Heart right ventricle (tissue), 16 donors: ENCODE measurements at places on chromosomes 3 and 15. TPM values are rescaled to one million over a fixed set of nuclear protein-coding genes. Genes with fewer than 3 reads are reported as not detected.

Gene GOLGA6L10
- 0.62 TPM for total RNA-seq

GRCh38 chr3:170178651-170179050 lies 2.9 kb downstream of the PHC3 start:
- no peak for DNase-seq

Gene ISG20
- 5.1 TPM for total RNA-seq

GRCh38 chr3:138347960-138348753 lies at the start of gene MRAS:
Gene MRAS (plus strand): TSS chr3:138348579. CDS start chr3:138372884, 24,305 bp downstream.
- DNase-seq, result peak; percentile 75

DNA sequence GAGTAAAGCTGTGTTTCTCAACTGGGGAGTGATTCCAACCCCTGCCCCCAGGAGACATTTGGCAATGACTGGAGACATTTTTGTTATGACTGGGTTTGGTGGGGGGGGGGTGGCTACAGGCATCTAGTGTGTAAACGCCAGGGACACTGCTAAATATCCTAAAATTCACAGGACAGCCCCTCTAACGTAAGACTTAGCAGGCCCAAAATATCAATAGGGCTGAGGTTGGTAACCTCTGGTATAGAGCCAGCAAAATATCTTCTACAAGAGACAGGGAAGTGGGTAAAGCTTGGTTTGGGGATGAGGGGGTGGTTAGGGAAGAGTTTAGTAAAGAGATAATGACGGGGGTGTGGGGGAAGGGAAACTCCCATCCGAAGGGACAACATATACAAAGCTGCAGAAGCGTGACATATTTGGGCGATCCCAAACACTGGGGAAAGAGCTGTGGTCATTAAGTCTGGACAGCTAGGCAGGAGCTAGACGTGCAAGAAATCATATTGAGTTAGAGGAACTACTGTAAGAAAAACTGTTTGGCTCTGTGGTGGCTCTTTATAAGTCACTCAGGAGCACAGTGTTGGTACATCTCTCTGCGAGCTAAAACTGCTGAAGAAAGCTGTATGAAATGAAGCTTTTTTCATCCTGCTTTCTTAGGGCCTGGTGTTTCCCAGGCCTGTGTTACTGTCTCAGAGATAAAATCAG lies 697 bp upstream of the TRIM69 start:
- DNase-seq, result peak; percentile 44

Gene TGM4
- not detected for total RNA-seq

DNA sequence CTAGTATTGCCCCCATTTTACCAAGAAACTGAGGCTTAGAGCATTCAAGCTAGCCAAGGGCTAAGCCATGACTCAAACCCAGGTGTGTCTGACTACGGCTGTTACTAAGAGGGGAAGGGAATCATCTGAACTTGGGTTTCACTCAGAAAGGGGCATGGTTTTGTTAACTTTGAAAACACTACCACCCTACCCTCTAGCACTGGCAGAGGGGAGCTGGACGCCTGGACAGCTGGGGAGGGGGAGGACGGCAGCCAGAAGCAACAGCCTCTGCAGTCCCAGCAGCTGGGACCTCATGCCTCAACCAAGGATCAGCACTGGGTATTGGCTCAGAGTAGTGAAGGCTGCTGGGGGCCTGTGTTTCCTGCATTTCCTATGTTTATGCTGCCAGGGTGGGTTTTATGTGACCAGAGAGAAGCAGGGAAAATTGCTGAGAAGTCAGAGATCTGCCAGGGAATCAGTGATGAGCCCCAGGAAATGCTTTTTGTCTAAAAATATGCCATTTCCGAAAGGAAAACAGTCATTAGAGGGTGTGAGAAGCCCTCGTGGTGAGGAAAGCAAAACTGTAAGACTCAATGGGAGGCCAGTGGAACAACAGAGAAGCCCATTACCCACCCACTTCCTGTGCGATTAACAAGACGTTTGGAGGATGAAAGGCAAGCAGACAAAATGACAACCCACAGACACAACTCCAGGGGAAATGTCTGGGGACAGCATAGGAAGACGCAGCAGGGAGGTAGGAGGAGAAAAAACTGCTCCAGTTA lies 41.2 kb downstream of the LIPC start:
- DNase-seq, result no peak

Gene ISL2
- not detected for total RNA-seq

Gene RAF1
- 120 TPM for total RNA-seq

Gene CD96
- 1.7 TPM for total RNA-seq

Gene NCEH1
- total RNA-seq, result 40.8 TPM

- no peak for DNase-seq
Observed at GRCh38 chr3:194612221-194612620, 21.0 kb downstream of the TMEM44 start.

- no peak for DNase-seq
Observed at GRCh38 chr3:152738656-152739055, 96.3 kb upstream of the P2RY1 start.

Gene SNX22
- total RNA-seq, result 1.5 TPM
